ENCODE measurements at places on chromosomes 7 and 10. TPM values are rescaled to one million over a fixed set of nuclear protein-coding genes. Genes with fewer than 3 reads are reported as not detected.

GRCh38 chr10:23362879-23363792, 18.5 kb upstream of the C10orf67 start:
- DNase-seq = no peak

GRCh38 chr7:31850066-31850465, 163.1 kb downstream of the PPP1R17 start:
- no peak for DNase-seq

GRCh38 chr10:10967581-10968256, 50.0 kb upstream of the CELF2 start:
- DNase-seq = no peak

GATA3 gene
- polyA plus RNA-seq = 1.2 TPM

- DNase-seq = no peak
Observed at GRCh38 chr7:39749177-39749576, 125.8 kb downstream of the RALA start.

GRCh38 chr7:18706670-18707069, 211.1 kb downstream of the HDAC9 start:
- DNase-seq = no peak

GRCh38 chr10:26474026-26474425, 35.9 kb downstream of the APBB1IP start:
- DNase-seq = no peak

CPN1 gene
- polyA plus RNA-seq = not detected

DNA sequence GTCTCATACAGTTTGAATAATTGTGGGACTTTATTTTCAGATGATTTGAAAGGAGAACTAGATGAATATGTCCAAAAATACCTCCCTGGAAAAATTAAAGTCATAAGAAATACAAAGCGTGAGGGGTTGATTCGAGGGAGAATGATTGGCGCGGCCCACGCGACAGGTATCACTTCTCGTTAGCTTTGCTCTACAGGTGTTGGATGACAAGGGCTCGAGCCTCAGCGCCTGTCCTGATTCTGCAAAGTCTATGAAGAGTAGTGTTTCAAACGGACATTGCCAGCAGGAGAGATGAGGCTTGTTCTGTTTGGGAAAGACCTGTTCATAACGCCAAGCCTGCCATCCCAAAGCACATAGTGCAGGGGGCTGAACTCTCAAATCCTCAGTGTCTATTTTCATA, 79.7 kb downstream of the GALNT11 start:
- no peak for DNase-seq

DNA sequence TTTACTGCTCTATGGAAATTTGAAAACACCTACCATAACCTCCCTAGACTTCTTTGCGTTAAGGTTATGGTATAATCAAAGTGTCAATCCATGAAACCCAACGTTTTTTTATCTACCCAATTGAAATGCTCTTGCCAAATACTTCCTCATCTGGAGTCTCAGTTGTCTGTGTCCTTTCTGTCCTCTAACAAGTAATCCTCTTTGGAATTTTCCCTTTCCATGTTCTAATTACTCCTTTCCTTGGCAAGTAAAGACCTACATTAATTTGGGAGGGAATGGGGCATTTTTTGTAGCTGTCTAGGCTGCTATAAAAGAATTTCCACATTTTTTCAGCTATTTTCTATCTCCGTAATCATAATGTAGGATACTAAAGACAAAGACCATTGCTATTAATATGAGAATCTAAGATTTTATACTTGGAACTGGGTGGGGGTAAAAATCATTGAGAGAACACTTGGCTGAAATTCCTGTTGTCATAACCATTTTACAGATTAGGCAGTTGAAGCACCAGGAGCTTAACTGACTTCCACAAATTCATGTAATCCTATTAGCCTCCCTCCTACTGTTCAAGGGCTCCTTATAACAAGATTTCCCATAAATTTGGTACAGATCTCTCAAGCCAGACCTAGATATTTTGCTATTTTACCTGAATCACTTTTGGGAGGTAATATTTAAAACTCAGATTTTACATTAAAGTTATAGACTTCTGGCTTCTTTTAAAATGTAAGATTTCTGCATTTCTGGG, 1307.6 kb downstream of the XPNPEP1 start:
- DNase-seq = no peak

GRCh38 chr10:78407009-78407711, 373.5 kb downstream of the RPS24 start:
- peak; percentile 74 for DNase-seq

GRCh38 chr7:117962366-117962994, 89.2 kb upstream of the CTTNBP2 start:
- DNase-seq = no peak

Measured in psoas muscle (tissue), 8 donors.